Adipocyte (in vitro differentiated cells): ENCODE measurements at places on chromosomes 1 and 21.

GRCh38 chr1:14759042-14759818 lies 160.7 kb downstream of the KAZN start:
- DNase-seq: no peak

DNA sequence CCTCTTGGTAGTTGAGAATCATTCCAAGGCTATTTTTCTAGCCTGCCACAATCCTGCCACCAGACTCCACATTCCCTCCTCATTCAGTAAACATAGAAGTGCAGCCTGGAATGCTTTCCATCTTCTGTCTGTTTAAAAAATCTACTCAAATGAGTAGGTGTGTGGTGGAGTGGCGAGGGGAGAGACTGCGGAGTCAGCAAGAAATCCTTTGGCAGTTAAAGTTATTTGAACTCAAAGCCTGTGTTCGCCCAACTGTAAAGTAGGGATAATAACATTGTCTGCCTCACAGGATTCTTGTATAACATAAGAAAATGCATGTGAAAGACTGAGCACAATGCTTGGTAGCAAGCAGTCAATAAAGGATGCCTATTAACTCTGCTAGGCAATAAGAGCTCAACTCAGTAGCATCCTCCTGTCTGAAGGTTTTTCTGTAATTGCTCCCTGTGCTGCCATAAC lies 22.2 kb upstream of the DPT start:
- DNase-seq: no peak

DNA sequence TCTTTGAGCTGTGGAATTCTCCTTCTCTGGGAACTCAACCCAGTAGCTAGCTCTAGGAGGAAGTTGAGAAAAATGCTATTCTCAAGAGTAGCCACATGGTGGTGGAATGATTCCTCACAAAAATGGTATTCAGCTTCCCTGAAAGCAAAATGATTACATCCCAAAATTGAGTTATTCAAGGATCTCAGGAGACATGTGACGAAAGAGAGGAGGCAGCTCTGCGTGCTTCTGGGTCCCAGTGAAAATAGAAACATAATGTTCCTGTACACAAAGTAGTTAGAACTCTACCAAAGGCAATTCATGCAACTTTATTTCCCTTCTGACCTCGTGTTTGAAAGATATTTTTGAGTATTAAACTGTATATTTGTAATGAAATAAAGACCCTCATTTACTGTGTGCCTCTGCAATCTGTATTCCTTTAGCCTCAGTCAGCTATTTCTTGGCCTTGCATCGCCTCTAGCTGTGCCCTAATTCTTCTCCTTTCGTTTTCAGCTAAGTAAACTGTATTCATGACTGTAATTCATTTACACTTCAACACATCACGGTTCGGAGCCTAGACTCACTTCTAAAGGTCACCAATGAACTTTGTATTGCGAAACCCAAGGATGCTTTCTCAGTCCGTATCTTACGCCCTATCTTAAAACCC lies 167.3 kb downstream of the FASLG start:
- peak; percentile 94 for DNase-seq

DNA sequence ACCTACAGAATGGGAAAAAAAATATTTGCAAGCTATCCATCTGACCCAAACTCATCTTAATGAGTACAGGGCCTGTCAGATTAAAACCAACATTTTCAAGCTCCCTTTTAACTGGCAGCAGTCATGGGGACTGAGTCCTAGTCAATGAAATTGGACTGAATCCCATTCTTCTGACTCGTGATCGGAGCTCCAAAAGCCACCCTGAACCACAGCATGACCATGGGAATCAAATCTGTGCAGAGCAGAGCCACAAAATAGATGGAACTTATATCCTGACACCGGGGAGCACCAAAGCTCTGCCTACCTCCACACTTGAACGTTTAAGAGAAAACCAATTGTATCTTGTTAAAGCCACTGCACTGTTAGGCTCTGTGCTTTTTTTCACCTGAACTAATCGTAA lies 5.0 kb upstream of the RWDD3 start:
- no peak for DNase-seq

DNA sequence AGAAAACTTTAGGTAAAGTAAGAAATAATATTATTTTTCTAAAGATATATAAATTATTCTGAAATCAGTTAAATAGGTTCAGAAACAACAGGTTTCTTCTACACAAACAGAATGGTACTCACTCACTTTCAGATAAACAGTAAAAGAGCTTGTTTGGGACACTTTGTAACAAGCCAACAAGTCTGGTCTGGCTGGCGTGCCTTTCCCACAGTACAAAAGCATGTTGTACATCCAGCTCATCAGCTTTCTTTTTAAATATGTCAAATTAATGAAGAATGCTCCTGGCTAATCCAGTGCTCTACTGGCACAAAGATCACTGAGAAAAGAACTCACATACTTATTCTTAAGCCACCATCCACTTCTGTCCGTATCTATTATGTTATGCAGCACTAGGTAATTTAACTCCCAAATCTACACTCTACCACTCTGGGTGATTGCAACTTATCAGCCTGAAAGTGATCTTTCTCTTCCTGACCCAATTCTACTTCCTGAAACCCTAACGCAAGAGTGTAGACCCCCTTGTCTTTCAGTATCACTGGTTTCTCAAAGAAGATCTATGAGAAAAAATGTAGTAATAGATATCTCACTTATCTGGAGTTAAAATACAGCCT lies 32.6 kb downstream of the TRIT1 start:
- DNase-seq: no peak

DNA sequence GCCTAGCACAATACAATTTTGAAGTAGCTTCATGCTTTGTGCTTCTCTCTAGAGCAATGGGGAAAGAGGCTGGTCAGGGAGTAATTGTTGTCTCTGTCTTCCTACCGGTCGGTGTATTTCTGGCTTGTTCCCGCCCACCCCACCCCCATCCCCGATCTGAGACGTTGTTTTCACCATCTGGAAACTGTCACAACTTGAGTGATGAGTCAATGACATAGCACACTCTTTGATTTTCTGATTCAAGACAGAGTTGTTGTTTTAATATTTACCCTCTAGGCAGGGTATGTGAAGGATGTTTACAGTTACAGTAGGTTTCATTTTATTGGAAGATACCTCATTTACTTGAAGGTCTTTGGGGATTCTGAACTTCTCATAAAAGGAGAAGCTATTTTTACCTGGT lies 7.0 kb downstream of the IL12RB2 start:
- DNase-seq: no peak

- DNase-seq: no peak
Measured at GRCh38 chr1:175471039-175471800, 272.2 kb downstream of the TNR start.
